Articular chondrocyte of knee joint (primary cell): ENCODE measurements at places on chromosomes 4 and X. TPM values are rescaled to one million over a fixed set of nuclear protein-coding genes. Genes with fewer than 3 reads are reported as not detected.

DIPK2B gene
- total RNA-seq: not detected in 2 replicates

GDPD2 gene
- under 0.01 TPM in 1 of 2 replicates, not detected in the other for total RNA-seq

PLRG1 gene
- total RNA-seq: 77.5 and 90.2 TPM in 2 replicates

FAM47E gene
- total RNA-seq: 5.1 and 6.1 TPM in 2 replicates

IL2RG gene
- total RNA-seq: 0.13 and 0.32 TPM in 2 replicates

HDX gene
- total RNA-seq: 6.9 and 8.0 TPM in 2 replicates

ADAD1 gene
- not detected in 2 replicates for total RNA-seq

SEL1L3 gene
- 9.0 and 11.5 TPM in 2 replicates for total RNA-seq

ARHGAP36 gene
- not detected in 2 replicates for total RNA-seq

ZCCHC18 gene
- 0.22 and 0.26 TPM in 2 replicates for total RNA-seq

SPANXN3 gene
- total RNA-seq: not detected in 2 replicates

GABRB1 gene
- total RNA-seq: 0.91 and 1.4 TPM in 2 replicates

SH3RF1 gene
- total RNA-seq: 53.1 and 54.4 TPM in 2 replicates

GPM6B gene
- total RNA-seq: 3.5 and 10.3 TPM in 2 replicates

TMPRSS11A gene
- not detected in 2 replicates for total RNA-seq

ESX1 gene
- not detected in 2 replicates for total RNA-seq

UVSSA gene
- 8.1 and 9.0 TPM in 2 replicates for total RNA-seq

NKX3-2 gene
- total RNA-seq: 2.6 and 3.6 TPM in 2 replicates

TNIP3 gene
- total RNA-seq: 0.13 and 1.8 TPM in 2 replicates

RASSF6 gene
- total RNA-seq: not detected in 2 replicates

CXCL10 gene
- total RNA-seq: not detected in 2 replicates

LDB2 gene
- total RNA-seq: 3.9 and 5.9 TPM in 2 replicates

PABPC1L2B gene
- total RNA-seq: not detected in 2 replicates

SLBP gene
- 61.5 and 71.1 TPM in 2 replicates for total RNA-seq

DLG3 gene
- total RNA-seq: 6.0 and 11.6 TPM in 2 replicates

SPP1 gene
- total RNA-seq: 0.32 and 0.39 TPM in 2 replicates

MAGEB1 gene
- not detected in 2 replicates for total RNA-seq

MAGEA4 gene
- not detected in 2 replicates for total RNA-seq

PRPS2 gene
- total RNA-seq: 19.7 and 25.9 TPM in 2 replicates

CTPS2 gene
- total RNA-seq: 8.8 and 10.7 TPM in 2 replicates

ZNF141 gene
- total RNA-seq: 20.0 and 20.8 TPM in 2 replicates

CXCL8 gene
- 2.7 and 4.0 TPM in 2 replicates for total RNA-seq

EMCN gene
- 0.43 TPM in 1 of 2 replicates, not detected in the other for total RNA-seq

GABRQ gene
- total RNA-seq: under 0.01 TPM in 1 of 2 replicates, not detected in the other

SMIM43 gene
- 0.32 and 0.78 TPM in 2 replicates for total RNA-seq

DMP1 gene
- not detected in 2 replicates for total RNA-seq

HPGD gene
- total RNA-seq: not detected in 2 replicates

TACR3 gene
- not detected in 2 replicates for total RNA-seq

MMAA gene
- 6.5 and 9.2 TPM in 2 replicates for total RNA-seq
